ENCODE measurements at places on chromosomes 5 and 9.

- no peak for DNase-seq
Measured at GRCh38 chr9:30925635-30926034, 1458.8 kb upstream of the ACO1 start.

DNA sequence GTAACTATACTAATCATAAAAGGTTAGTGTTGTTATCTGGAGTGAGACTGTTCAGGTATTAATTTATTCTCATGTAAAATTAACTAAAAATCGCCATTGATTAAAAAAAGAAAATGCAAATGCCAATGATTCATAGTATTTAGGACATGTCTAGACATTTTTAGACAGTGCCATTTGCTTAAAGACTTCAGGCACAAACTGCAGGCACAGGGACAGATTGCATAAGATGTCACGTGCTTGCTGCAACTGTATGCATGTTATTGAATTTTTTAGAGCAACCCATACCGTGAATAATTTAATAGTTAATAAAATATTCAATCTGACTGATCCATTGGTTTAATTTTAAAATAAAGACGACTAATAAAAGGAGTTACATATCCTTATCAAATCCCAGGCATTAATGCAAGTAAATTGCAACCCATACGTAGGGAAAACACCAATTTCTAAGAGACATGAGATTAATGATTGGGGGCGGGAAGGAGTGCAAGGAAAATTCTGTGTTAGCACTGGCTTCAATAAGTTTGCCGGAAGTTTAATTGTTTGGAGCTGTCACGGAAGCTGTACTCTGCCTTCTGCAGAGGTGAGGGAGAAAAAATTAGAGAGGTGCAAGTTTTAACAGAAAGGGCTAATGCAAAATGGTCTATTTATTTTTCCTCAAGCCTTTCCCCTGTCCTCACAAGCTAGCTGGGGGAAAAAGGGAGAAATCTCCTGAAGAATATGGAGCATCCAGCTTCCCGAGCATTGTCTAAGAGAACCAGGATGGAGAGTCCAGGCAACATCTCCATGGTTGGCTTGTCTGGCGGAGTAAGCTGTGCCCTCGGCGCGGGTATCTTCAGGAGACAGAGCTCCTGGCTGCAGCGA, 2.9 kb downstream of the EDIL3 start:
- DNase-seq, result no peak

GRCh38 chr9:89798547-89799120, 193.8 kb downstream of the GADD45G start:
- DNase-seq, result no peak

DNA sequence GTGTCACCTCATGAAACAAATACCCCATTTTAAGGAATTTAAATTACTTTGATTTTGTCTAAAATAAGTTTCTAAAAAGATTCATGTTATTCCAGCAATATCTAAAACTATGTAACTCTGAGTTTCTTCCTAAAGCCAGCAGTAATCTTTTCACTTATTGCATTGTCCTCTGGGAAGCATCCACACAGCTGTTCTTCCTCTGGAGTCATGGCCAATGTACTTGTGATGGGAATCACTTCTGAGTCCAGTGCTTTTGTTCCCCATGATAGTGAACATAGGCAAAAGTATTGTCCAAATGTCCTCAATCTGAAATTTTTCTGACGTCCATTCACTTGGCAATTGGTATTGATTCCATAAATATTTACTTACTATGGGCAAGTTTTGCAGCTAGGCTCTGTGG, 125.0 kb downstream of the STARD4 start:
- DNase-seq, result no peak

- DNase-seq, result no peak
Measured at GRCh38 chr9:89655990-89656657, 51.3 kb downstream of the GADD45G start.

DNA sequence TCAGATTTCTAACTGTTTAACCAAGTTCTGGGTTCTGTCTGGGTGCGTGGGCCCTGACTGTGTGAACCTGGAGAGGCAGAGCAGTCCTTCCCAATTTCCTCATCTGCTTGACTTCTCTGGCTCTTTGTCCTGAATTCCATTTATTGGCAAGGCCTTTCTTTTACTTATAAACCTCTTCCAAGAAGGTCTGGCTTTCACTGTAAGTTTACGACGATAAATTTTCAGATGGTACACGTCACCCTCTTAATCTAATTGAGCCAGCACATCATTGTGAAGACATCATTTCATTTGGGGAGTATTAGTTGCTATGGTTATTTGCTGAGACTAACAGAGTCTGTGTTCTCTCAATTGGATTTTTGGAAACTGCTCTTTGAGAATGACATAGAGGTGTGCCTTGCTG, 92.4 kb downstream of the ARHGAP26 start:
- no peak for DNase-seq

- DNase-seq, result peak; percentile 44
Measured at GRCh38 chr5:138282920-138283742, 8.7 kb upstream of the GFRA3 start.

- DNase-seq, result no peak
Measured at GRCh38 chr9:15867988-15868387, 315.1 kb downstream of the CCDC171 start.

DNA sequence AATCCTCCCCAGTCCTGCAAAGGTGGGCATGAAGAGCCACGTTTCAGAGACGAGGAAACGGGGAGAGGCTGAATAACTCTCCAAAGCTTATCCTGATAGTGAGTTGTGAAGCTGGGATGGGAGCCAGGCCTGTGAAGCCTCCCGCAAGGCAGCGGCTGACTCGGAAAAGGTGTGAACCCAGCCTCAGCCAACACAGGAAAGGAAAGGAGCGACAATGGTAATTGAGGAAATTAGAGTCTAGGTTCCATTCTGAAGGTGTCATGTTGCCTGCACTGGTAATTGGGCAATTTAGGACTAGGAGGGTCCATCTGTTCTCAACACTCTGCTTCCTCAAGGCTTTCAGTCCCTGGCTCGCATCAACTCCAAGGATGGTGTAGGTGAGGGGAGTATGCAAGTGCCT, 83.4 kb downstream of the LIFR start:
- DNase-seq, result no peak

DNA sequence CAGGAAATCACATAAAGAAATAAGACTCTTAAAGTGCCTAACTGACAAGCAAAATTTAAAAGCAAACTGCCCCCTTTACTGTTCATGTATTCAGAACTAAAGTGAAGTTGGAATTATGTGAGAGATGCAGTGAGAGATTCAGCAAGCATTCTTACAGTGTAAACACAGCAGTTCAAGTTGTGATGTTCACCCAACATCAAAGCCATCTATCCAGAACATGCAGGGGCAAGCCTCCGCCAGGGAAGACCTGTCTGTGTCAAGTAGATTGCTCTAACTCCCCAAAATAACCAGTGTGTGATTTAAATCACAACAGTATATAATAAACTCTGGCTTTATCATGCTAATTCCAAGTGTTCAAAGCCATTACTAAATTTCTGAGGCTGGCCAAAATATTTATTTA, 233.3 kb downstream of the BNC2 start:
- no peak for DNase-seq

- no peak for DNase-seq
Measured at GRCh38 chr9:120377268-120378159, 202.5 kb downstream of the CDK5RAP2 start.

DNA sequence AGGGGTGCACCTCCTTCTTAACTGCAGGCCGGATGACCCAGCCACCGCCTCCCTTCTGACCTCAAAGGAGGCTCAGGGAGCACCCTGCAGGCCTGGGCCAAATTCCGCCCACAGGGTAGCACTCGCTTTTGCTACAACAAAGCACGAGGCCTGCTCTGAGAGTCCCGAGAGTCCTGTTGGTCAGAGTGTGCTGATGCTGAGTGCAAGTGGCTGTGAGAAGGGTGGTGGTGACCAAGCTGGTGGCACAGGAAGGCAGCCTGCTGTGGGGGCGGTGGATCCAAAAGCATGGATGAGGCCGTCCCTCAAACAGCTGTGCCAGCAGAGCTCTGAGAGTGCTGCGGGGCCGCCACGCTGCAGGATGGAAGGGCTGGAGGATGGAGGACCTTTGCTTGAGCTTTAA, 101.8 kb downstream of the AK8 start:
- DNase-seq, result no peak

- DNase-seq, result no peak
Measured at GRCh38 chr5:122142480-122143164, 13.3 kb downstream of the ZNF474 start.

- peak; percentile 32 for DNase-seq
Measured at GRCh38 chr9:134602547-134603362, 38.8 kb upstream of the COL5A1 start.

DNA sequence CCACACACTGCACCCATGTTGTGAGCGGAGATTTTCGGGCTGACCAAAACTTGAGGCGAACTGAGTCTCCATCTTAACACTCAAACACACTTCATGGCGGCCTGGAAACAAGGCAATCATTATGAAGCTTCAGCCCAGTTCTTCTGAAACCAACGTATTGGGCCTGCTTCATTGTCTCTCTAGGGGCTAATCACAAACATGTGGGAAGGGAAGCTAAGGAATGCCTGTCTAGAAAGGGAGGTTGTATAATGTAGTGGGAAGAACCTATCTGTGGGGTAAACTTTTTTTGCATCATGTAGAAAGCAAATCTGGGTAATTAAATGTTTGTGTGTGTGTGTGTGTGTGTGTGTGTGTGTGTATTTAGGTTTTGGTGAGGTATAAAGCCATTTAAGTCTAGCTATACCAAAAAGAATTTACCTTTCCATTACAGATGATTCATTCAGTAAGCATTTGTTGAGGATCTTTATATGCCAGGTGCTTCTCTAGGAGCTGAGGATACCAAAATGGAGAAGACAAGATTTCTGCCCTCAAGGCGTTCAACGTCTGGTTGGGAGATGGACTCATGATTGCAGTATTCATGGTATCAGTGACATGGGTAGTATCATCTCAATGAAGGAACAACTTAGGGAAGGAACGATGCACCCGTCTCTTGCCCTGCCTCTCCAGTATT, 29.4 kb downstream of the SLC1A3 start:
- no peak for DNase-seq

GRCh38 chr9:124631326-124631725, 124.1 kb upstream of the NR5A1 start:
- DNase-seq, result no peak

GRCh38 chr9:69425136-69425801, 100.3 kb downstream of the ENTREP1 start:
- DNase-seq, result peak; percentile 52

DNA sequence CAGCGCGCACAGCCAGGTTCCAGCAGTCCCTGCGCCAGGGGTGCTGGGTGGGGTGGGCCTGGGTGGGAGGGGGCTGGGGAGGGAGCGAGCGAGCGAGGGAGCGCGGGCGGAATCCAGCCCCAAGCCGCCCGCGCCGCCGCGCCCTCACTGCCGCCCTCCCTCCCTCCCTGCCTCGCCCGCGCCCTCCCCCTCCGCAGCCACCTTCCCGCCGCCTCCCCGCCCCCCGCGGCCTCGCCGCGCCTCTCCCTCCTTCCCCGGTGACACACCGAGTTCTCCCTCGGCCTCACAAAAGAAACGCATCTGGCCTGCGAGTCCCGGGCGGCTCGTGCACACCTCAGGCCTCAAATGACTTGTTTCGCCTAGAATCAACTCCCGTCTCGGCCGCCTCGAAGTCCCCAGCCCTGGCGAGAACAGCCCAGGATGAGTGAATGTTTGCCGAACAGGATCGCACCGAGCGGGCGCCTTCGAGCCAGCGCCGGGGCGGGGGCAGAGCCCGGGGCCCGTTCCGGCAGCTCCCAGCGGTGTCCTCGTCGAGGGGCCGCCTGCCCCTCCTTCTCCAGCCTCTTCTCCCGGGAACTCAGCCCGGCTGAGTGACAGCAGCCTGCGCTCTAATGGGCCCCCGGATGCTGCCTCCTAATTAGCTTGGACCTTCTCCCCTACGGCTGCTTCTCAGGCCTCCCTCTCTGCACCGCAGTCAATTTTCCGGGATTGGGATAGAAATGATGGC, 371 bp upstream of the PITX1 start:
- DNase-seq, result no peak

DNA sequence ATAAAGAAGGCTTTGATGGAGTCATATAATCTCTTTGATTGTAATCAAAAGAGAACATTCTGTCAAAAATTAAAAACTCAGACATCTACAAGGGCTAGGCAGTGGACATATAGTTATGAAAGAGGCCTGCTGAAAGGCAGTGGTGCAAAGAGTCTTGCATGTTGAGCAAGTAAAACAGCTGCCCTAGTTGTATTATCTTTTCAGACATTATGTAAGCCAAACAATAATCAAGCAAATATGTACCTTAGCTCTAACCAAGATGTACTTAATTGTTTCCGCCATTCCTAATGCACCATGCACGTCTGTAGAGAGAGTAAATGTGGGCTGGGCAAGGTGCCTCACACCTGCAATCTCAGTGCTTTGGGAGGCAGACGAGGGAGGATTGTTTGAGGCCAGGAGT, 14.3 kb downstream of the GAPT start:
- DNase-seq, result no peak

GRCh38 chr5:144089401-144090021, 80.9 kb downstream of the YIPF5 start:
- no peak for DNase-seq

All from liver (tissue), 10 donors.